ENCODE measurements at places on chromosomes 2 and 18.

DNA sequence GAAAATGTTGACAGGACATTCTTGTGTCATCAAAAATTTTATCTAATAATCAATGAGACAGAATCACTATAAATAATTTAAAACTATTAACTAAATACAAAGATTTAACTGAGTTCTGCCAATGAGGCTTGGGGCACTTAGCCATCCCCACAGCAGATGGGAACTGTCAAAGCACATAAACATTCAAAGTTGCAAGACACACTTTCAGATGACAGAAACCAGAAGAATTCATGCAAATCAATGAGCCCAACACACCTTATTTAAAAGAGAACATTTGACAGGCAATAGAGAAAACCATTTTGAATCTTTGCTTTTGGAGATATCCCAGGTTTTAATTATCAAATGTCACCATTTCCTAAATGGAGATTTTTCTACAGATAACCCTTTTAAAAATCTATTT lies 566.2 kb downstream of the IRS1 start:
- no peak for DNase-seq

- no peak for DNase-seq
These were observed 154.5 kb downstream of the TPO start for GRCh38 chr2:1567556-1568344.

DNA sequence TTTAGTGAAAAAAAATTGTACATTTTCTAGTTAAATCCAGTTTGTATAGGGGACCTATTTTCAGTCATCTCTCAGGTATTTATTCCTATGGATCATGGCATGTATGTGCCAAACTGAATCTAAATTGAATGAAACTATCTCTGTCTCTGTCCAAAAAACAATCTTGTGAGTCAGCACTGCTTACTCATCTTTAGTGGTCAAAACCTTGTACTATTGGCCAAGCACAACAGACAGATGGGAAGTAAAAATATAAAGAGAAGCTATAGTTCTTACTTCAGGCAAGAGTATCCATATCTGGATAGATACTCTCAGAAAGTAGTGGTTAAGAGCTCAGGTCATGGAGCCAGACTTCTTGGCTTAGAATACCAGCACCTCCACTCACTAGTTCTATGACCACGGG lies 76.0 kb upstream of the KLHL14 start:
- no peak for DNase-seq

DNA sequence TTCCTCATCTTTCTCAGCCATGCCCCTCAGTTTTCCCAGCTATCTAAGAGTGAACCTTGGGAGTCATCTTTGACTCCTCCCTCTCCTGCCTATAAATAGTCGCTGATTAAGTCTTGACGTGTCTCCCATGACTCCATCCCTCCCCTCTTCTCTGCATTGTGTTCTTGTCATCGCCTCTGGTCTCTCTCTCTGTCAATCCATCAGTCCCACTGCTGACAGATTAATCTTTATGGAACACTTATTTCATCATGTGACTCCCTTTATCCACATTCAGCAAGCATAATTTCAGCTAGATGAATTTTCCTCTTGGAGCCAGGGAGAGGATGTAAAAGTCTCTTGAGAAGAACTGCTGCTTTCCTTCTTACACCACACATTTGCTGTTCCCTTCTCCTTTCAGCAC lies 9.4 kb downstream of the ADAM23 start:
- no peak for DNase-seq

DNA sequence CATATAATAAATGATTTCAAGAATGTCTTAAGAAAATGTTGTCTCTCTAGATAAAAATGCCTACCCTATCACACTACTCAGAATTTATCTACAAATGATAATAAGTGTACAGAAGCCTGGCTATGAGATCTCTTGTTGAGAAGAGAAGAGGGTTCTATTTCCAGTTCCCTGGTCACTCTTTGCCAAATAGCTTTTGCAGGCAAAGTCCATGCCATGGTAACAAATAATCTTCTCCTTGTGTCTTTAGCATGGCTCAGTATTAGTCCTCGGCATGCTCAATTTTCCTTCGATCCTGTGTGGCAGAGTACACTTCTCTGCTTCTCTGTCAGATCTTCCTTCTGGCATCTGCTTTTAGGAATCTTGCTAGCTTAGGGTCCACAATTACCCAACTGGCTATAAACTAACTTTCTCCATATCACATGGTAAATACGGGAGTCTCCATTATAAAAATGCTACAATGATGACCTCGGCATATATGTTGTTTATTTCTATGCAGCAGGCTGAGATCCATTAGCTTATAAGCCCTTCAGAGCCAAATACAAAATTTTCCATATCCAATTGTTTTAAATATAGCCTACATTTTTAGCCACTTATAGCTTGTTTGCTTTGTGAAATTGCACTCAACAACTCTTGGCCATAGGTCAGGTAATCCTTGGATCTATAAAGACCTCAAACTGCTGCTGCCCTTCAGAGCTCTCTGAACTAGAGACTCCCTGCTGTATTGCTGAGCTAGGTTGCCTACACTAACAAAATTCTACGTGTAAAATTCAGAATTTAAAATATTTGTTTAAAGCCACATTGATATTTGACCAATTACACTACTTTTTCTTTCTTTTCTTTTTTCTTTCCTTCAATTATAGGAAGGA lies 157.5 kb downstream of the FSIP2 start:
- DNase-seq = no peak

DNA sequence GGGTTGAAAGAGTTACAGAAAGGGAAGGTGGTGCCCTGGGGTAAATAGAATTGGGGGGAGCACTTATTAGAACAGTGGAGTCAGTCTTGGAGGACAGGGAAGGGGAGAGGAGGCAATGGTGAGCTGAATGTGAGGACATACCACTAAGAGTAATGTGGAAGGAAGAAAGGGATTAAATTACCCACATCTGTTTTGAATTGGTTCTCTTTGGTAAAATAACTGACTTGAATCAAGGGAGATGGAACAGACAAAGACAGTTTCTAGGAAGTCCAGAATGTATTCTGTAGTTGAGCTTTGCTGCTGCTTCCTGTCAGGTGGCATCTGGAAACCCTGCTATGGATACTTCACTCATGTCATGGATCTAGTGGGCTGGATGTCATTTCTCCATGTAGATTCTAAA lies 6.7 kb downstream of the SETBP1 start:
- DNase-seq = no peak

GRCh38 chr2:136031711-136032110 lies 46.3 kb upstream of the DARS1 start:
- DNase-seq = no peak

DNA sequence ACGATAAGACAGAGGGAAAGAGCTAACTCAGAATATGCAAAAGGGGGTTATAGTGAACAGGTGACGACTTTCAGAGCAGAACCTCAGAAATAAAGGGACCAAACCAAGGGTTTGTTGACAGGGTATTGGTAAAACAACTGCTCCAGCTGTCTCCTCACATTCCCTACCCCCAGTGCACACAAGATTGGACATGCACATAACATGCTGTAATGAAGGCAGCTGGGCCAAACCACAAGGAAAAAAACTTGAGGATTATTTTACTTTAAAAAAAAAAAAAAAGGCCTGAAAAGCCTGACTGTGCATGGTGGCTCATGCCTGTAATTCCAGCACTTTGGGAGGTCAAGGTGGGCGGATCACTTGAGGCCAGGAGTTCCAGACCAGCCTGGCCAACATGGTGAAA lies 3.5 kb downstream of the RBM43 start:
- no peak for DNase-seq

DNA sequence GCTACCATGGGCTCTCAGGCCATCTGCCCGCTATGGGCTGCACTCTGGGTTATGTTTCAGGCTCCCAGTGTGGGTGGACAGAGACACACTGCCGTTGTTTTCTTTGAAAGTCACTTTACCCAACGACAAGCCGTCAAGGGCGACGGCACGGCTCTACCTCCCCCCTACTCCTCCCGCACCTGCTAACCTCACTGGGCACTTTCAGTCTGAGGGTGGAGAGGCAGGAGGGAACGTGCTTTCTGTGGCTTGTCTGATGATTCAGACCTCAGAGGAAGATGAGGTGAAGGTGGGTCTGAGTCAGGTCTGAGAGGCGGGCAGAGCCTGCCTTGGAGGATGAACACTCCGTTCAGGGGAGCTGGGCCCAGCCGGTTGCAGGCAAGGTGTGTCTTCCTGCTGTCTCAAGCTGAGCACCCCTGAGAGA lies 147.6 kb upstream of the HDAC4 start:
- DNase-seq = no peak

- no peak for DNase-seq
These were observed 51.0 kb downstream of the ACTR3 start for GRCh38 chr2:113940891-113941290.

DNA sequence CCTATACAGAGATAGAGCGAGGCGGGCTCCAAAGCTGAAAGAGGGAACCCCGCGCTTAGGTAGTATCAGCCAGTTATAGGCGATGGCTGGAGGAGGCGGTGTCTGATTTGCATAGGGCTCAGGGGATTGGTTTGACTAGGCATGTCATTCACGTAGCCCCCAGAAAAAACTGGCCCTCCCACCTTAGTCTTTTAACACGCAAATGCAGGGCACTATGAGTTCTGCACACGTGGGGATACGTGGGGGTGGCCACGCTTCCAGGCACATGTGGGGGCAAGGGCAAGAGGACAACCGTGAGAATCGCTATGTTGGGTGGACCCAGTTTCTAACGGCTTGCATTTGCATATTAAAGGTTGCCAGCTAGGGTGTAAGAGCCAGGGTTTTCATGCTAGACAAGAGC lies 56.7 kb upstream of the MSTN start:
- no peak for DNase-seq

DNA sequence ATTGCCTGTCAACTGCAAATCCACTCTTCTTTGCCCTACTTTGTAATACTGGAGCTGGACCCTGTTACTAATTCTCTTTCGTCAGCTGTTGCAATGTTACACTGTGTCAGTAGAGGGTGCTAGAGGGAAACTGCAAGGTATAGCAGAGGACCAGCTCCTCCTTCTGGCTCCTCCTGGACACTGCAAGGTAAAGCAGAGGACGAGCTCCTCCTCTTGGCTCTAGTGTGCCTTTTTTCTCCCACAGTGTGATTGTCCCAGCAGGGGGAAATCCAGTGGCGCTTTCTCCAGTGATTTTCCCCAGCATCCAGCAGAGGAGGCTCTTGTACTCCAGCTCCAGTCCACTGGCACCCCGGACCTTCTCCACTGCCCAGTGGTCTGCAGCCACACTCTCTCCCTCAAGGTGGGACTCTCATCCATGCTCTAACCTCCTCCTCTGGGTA lies 95.6 kb downstream of the CAPN13 start:
- DNase-seq = peak; percentile 99

DNA sequence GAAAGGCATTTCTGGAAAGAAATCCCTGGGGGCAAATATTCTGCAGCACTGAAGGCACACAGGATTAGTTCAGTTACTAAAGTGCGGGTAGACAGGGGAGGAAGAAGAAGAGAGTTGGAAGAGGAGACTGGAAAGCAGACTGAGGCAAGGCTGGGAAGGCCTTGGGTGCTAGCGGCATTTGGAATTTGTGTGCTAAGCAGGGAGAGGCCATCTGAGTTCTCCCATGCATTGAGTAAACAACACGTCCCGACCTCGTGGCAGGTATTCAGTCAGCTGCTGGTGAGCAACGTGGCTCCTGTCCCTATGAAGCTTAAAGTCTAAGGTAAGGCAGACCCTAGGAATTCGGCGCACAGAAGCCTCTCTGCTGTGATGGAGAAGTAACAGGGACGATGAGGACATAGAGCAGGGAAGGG lies 30.7 kb downstream of the ATP8B1 start:
- DNase-seq = no peak

GRCh38 chr18:2994603-2995432 lies 18.1 kb downstream of the LPIN2 start:
- no peak for DNase-seq

DNA sequence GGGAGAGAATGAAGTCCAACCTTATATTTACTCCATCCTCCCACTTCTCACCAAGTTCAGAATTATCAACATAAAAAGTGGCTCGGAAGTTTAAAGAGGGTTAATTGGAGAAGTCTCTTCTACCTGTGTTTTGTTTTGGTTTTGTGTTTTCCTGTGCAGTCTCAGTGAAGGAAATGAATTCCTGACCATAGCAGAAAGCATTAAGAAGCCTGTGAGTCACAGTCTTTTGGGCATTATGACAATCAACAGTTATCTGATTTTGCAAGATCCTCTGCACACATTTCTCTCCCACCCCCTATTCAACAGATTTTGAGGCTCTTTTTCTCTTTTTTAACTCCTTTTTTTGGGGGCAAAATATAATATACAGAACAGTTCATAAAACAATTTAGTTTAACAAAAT lies 8.6 kb upstream of the RPL37A start:
- DNase-seq = no peak

Measured in WERI-Rb-1 (cell line).